Fibroblast of villous mesenchyme (primary cell): ENCODE measurements at places on chromosomes 7 and 10.

- DNase-seq = no peak
Observed at GRCh38 chr7:46034056-46034768, 113.1 kb upstream of the IGFBP3 start.

GRCh38 chr10:70426823-70427222 is 14.7 kb downstream of the NODAL start:
- DNase-seq = no peak

DNA sequence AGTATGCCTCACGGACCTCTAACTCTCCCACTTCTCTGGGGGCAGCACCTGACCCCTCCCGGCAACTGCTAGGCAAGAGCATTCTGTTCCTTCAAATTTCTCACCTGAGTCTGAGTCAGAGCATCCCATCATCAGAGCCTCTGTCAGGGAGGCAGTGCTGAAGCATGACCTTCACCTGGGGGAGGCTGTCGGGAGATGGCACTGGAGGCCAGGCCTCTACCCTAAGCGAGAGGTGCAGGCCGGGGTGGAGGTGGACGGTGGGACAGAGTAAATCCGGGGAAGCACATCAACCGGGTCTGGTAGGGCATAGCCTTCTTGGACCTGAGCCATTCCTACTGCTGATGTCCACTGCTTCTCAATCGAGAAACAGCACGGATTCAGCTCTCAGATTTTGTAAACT is 90.4 kb downstream of the SPAG6 start:
- DNase-seq = no peak

DNA sequence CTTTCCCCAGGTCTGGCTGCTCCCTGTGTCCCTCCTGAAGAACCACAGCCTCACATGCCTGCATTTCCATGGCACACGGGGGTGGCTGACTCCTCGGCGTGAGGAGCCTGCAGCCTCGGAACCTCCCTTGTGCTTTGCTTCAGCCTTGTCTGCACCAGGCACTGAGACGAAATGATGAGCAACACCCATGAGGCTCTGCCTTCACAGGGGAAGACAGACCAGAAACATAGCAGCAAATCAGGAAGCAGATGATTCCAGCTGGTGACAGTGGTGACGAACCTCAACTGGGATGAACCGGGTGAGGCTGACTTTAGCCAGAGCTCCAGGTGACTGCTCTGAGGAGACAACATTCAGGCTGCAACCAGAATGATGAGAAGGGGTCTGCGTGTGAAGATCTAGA is 84.5 kb upstream of the SMNDC1 start:
- DNase-seq = peak; percentile 21

DNA sequence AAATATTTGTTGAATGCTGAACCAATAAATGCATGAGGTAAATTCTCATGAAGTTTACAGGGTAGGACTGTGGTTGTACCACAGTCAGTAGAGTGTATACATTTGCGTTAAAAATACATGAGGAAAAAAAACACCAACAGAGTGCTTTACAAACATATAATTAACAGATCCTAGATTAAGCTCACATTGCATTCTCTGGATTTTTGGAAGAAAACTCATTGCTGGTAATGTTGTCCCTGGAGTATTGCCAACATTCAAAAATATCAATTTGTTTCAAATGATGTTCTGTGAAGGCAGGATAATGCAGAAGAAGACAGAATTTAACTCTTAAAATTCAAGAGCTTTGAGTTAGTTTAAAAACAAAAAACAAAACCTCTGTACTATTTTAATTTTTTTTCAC is 95.5 kb downstream of the MBL2 start:
- DNase-seq = no peak

DNA sequence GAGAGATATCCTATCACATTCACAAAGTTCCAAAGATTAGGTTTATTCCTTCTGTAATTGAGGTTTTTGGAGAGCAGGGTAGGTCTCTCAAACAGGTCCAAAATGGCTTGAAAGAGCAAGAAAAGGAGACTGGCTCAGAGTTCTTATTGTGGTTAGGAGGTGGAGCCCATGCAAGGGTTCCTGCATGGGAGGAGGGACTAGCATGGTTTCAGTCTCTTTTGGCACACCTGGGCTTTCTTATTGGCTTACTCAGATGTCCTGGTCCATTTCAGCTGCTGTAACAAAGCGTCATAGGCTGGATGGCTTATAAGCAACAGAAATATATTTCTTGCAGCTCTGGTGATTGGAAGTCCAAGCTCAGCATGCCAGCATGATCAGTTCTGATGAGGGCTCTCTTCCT is 493.1 kb downstream of the REEP3 start:
- DNase-seq = no peak

- no peak for DNase-seq
Observed at GRCh38 chr10:10855151-10855581, 162.5 kb upstream of the CELF2 start.

DNA sequence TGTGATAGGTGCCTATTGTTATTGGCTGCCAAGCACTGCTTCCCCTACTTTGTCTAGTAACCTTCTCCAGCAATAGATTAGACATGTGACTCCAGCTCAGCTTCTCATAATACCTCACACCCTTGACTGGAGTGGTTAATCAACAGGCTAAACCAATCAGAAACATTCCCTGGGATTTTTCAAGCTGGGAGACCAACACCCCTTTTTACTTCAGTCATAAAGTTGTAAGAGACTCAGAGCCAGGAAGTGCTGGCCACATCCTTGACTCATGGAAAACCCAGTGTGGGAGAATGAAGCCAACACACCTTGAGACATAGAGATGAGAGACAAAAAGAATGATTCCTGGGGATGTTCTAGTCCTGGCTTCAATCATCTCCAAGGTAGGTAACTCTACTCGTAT is 62.6 kb upstream of the HECTD2 start:
- no peak for DNase-seq

DNA sequence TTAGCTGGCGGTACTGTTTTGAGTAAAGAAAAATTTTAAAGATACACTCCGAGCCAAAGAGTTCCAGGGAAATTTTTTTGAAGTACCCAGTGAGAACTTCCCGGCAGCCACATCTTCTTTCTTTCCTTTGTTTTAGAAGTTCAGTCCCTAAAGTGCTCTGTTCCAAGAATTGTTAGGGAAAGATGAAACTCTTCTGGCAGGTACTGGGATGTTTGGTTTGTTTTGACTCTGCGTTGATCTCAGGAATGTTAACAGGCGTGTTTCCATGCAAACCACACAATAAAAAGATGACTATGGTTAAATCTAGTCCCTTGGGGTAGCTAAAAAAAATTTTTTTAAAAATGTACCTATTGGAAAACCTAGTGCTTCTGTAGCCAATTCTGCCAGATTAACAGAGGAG is 224.7 kb upstream of the PHYHIPL start:
- peak; percentile 59 for DNase-seq

- no peak for DNase-seq
Observed at GRCh38 chr10:123359539-123359938, 205.3 kb downstream of the BUB3 start.

DNA sequence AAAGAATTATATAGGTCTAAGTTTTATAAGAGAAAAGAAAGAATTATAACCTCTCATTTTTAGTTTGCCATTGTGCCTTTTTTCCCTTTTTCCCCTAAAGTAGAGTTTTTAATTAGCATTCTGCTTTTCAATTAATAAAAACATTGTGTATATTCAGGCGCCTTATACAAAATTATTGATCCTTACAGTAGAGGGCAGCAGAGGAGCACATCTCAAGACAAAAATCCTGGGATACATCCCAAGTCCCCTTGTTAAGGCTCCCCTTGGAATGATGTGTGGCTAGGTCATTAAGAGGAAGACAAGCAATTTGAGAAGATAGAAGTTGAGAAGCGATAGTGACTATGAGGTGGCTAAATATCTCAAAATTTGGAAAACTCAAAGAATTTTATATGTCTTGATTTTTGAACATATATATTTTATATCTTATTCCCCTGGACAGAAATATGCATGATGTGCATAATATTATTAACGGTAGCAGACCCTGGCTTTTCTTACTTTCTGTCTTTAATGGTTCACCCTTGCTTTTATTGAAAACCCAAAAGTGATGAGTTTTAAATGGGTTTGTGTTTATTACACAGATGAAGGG is 19.1 kb upstream of the TPK1 start:
- DNase-seq = peak; percentile 17

DNA sequence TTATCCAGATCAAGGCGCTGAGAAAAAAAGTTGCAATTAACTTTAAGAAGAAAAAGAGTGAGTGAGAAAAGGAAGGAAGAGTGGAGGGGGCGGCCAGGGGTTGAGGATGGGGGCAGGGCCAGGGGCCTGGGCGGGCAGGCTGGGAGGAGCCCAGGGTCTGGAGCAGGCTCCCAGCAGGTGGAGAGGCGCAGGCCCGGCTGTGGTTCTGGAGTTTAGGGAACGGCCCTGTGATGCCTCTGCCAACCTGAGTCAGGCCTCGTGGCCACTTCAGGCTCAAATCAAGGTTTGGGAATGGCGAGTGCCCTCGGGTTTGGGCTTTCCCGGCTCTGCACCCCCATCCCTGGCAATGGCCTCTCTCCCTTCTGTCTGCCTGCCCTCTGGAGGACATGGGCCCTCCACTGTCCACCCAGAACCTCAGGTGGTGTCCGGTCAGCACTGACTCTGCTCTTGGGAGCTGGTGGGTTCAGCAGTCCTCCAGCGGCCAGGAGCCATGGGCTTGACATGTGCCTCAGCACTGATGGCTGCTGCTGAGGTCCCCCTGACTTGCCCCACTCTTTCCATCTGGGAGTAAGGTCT is 41.0 kb upstream of the EMX2 start:
- no peak for DNase-seq

- no peak for DNase-seq
Observed at GRCh38 chr10:5587151-5588079, 62.7 kb downstream of the CALML3 start.

GRCh38 chr7:50304129-50304910 is at the start of gene IKZF1:
TSS of gene IKZF1 (plus strand) at chr7:50304716. CDS start at chr7:50319062, 14,346 bp downstream.
- no peak for DNase-seq

- DNase-seq = no peak
Observed at GRCh38 chr7:7953806-7954205, 14.8 kb upstream of the GLCCI1 start.

DNA sequence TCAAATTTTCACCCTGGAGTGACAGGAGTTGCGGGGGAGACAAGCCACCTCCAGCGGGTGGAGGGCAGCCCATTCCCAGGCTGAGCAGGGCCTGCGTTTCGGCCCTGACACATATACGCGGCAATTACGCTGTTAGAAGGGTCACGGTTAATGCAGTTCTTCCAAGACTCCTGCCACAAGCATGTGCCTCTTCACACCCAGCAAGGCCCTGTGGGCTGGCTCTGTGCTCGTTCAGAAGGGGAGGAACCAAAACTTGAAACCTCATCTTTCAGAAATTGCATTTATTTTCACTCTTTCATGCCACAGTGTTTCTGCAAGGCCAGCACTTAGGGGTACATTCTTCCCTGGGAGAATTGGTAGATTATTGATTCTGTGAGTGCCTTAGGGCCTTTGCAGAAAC is 24.7 kb downstream of the LRMDA start:
- DNase-seq = no peak

DNA sequence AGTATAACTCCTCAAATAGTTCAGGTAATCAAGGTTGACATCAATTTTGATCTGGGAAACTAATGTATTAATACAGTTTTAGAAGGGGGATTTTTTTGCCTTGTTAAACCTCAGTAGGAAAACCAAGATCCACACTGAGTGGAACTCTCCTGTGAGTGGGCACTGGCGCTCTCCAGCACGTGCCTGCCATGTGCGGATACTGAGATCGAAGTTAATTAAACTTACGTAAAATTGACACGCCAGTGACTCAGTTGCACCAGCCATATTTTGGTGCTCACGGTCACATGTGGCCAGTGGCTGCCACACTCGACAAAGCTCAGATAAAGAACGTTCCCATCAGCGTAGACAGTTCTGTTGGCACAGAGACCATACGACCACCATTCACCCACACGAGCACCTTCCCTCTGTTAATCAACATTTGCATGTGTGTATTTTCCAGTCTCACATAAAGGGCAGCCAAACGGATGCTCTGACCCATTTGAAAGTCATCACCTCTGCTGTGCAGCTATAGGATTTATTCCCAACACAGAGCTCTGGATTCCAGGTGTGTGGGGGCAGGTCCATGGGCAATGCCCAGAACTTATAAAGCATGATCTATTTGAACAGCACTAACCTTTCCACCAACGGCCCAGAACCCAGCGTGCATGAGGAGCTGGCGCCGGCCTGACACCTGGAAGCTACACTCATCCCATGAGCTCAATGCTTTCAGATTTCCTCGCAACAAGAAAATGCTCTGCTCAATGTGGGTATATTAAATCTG is 77.7 kb downstream of the VIPR2 start:
- no peak for DNase-seq

GRCh38 chr7:127438836-127439235 is 46.3 kb upstream of the ZNF800 start:
- DNase-seq = no peak

- DNase-seq = no peak
Observed at GRCh38 chr7:1975179-1975578, 257.6 kb downstream of the MAD1L1 start.

DNA sequence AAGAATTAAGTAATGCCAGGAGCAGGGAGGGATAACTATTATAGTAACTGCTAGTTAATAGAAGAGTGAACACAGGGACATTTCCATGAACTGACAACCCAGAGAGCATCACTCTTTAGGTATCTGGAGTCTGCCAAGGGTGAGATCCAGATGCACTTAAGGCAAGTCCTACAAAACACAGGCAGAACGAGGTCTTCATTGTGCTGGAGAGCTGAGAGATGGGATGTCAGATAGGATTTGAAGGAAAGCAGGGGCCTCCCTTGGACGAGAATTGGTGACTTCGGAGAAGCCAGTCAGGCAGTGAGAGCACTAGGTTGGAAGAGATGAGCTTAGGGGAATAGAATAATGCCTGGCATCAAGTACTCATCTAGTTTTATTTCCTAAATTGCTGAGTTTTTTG is 684.5 kb downstream of the GATA3 start:
- no peak for DNase-seq

- no peak for DNase-seq
Observed at GRCh38 chr7:121761399-121761798, 111.6 kb upstream of the PTPRZ1 start.

DNA sequence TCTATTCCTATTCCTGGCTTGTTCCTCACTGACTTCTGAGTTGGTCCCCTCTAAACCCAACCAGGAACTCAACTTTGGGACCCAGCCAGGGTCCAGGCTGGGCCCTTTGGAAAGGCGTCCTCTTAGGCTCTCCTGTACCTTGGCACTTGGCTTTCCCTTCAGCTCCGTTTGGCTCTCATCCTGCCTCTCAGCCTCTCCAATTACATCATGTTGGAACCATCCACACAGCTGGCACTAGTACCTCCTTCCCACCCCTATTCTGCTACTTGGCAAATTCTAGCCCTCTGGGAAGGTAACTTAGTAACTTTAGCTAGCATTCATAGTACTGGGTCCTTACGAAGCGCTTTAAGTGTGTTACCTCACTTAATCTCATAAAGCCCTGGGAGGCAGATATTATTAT is 205.3 kb upstream of the HABP2 start:
- no peak for DNase-seq

DNA sequence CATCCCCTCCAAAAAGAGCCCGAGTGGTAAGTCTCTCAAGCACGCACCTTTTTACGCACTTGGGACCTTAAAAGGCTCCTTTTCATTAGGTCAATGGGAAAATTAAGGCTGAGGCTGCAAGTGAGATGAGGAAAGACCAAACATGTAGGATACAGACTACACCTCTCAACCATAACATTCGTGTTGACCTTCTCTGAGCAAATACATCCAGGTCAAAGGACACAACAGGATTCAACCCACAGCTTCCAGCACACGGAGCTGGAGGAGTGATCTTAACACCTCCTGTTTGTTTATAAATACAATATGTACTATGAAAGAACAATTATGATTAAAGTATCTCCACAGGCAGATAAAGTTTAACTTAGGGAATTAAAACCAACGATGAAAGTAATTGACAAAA is 9.7 kb downstream of the SFMBT2 start:
- DNase-seq = no peak

- peak; percentile 59 for DNase-seq
Observed at GRCh38 chr10:72762042-72762441, 70.1 kb downstream of the MCU start.

GRCh38 chr7:45065031-45065995 is 23.5 kb downstream of the NACAD start:
- DNase-seq = no peak
